Activated naive CD8-positive, alpha-beta T cell treated with anti-CD3 and anti-CD28 coated beads, Interleukin-2, amount 50 U/mL, for 24 hours (primary cell): ENCODE measurements at places on chromosomes 7 and 10.
A peak's percentile ranks its signal among the peaks of the same experiment; 100 is the strongest.

DNA sequence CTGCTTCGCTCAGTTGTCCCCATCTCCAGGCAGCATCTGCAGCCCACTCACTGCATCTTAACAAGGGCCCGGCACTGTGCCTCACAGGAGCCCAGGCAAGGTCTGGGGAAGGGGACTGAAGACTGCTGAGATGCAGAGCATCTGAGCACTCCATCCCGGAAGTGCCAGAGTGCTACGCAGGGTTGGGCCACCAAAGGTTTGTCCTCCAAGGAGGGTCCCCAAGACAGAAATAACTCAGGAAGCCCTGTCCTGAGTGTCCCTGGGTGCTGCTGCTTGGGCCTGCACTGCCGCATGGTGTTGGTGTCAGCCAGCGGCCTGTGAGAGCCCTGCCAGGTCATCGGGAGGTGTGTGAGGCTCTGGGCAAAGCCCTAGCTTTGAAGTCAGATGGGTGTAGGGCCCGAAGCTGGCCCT is 288.2 kb upstream of the ZMIZ1 start:
- no peak for DNase-seq

DNA sequence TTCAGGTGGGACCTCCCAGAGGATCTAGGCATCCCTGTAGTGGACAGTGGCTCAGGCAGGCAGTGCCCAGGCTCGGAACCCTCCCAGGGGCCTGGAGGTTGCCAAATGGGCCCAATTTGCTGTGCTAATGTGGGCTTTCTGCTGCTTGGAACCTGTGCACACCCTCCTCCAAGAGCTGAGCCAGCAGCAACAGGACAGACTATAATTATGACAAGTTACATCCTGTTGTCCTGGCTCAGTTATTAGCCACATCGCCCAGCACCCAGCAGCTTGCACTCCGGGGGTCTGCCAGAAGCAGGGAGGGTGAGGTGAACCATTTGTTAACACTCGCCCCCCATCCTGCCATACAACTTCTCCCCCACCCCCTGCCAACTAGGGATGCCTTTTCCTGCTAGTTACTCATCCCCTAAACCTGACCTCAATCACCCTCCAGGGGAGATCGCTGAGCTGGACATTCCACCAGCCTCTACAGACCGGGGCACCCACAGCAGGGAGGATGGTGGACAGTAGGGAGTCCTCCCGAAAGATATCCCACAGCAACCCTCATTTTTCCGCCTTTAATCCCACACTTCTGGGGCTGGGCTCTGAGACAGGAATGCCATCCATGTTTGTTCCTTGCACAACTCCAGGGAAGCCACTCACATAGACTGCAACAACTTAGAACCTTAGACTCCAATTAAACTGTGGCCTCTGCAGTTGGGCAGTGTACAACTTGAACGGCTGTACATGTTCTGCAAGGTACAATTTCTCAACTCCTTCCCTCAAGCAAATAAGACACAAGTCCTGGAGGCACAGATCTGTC is 7.9 kb upstream of the MYL10 start:
- DNase-seq, result no peak

- no peak for DNase-seq
Observed at GRCh38 chr10:24900888-24901685, 51.3 kb downstream of the PRTFDC1 start.

DNA sequence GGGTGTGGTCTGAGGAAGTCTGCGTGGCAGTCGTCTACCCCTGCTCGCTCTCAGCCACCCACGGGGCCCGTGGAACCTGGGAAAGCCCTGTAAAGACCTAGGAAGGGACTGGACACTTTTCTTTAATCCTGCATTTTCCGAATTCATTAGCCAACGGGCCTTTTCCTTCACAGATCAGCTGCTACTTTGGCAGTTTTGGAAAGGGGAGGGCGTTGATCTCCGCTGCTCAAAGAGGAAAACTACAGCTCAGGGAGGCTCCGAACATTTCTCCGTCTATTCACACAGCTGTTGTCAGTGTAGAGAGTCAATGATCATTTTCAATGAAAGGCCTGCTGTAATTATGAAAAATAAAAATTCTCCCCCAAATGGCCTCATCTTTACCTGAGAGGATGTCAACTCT is 450.1 kb upstream of the MKI67 start:
- no peak for DNase-seq

DNA sequence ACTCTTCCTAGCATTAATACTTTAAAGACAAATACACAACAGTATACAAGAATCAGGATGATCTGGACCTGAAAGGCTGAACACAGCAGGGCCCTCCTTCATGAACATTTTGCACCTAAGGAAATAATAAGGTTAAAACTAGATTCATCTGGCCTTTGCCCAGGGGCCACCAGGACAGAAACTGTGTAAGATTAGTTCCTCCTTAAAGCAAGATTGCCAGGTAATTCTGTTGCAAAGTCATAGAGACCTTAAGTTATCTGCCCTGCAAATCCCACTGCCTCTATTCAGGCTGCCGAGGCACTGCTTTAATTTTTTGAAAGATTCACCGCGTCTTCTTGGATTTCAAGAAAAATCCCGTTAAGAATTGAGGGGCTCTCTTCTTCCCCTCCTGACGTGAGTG is 1.6 kb upstream of the KIAA1217 start:
- DNase-seq, result no peak

- no peak for DNase-seq
Observed at GRCh38 chr10:122558452-122558851, 2.1 kb upstream of the DMBT1 start.

- no peak for DNase-seq
Observed at GRCh38 chr10:53899463-53900160, 901.4 kb downstream of the PCDH15 start.

- peak; percentile 57 for DNase-seq
Observed at GRCh38 chr7:92837000-92837749, 802 bp upstream of the CDK6 start.

- DNase-seq, result no peak
Observed at GRCh38 chr10:80460399-80461207, 6.5 kb downstream of the TSPAN14 start.

GRCh38 chr7:18177815-18178660 is 150.4 kb upstream of the PRPS1L1 start:
- DNase-seq, result no peak

- no peak for DNase-seq
Observed at GRCh38 chr7:132402751-132403245, 173.5 kb downstream of the PLXNA4 start.

DNA sequence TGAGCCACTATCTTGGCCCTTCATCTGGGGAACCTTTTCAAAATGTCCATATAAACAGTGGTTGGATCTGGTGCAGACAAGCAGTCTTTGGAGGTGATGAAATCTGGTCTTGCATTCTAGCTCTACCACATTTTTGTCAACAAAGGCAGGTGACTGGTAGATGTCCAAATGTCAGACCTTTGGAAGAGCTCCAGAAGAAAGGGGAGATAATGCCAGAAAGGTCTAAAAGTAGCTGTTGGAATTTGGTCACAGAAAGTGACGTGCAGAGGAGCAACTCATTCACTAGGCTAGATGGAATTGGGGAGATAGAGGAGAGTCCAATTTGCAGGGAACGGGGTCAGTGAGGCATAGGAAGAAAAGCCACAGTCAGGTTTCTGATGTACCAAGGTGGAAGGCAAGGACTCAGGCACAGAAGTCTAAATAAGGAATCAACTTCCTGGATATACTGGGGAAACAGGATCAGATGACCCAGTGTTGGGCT is 36.4 kb upstream of the WAC start:
- no peak for DNase-seq

- DNase-seq, result no peak
Observed at GRCh38 chr10:102066399-102067088, 1.4 kb downstream of the HPS6 start.

DNA sequence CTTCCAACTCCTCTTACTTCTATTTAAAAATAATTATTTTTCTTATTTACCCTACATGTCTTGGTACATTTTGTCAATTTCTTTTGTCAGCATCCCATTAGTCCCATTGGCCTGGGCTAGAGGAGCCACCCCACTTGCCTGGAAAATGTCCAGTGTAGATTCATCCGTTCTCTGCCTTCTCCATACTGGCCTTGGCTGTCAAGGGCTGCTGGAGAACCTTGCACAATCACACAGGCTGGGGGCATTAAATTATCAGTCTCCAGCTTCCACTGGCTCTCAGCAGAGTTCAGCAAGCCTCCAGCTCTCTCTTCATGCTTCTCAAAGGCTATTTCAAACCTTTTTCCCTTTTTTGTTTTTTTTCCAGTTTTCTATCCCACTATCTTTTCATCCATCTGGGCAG is 13.8 kb upstream of the ZCCHC24 start:
- DNase-seq, result no peak

DNA sequence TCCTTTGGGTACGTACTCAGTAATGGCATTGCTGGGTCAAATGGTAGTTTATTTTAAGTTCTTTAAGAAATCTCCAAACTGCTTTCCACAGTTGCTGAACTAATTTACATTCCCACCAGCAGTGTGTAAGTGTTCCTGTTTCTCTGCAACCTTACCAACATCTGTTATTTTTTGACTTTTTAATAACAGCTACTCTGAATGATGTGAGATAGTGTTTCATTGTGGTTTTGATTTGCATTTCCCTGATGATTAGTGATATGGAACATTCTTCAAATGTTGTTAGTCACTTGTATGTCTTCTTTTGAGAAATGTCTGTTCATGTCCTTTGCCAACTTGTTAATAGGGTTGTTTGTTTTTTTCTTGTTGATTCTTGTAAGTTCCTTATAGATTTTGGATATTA is 558.9 kb downstream of the SH2D4B start:
- DNase-seq, result no peak

- DNase-seq, result no peak
Observed at GRCh38 chr10:126156012-126156411, 232.3 kb downstream of the ADAM12 start.

DNA sequence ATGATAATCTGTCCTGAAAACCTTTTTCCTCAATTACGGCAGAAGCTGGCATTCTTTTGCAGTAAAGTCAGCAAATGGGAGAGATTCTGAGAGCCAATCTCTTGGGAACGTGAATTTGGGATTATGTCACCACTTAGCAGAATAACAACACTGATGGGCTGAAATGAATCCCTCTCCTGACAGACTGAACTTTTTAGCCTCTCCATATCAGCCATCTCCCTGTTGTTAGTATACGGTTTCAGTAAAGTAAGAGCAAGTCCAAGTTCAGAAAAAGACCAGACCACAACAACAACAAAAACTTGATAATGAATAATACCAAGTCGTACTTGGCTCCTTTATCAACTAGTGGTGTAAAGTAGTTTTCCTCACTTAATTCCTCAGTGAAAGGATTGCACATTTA is 1048.8 kb downstream of the GATA3 start:
- no peak for DNase-seq

GRCh38 chr7:69002416-69002815 is 595.9 kb upstream of the AUTS2 start:
- DNase-seq, result no peak
